ENCODE measurements at places on chromosomes 5 and 9.
A peak's percentile ranks its signal among the peaks of the same experiment; 100 is the strongest.

GRCh38 chr9:31135567-31135966 is 1248.9 kb upstream of the ACO1 start:
- no peak for DNase-seq

DNA sequence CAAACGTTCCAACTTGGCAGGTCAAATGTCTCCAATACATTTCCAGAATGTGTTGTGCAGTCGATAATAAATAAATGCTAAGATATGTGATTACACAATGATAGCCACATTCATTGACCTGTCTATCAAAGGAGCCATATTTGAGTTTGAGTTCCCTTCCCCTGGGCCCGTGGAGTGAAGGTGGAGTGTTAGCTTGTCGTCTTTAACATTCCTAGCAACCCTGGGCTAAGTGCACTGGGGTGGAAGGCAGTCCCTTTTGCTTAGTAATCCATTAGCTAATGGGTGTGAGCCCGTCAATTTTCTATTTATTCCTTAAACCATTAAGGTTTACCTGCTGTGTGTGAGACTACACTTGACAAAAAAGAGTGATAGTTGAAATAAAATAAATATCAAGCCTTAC is 415.2 kb downstream of the EBF1 start:
- no peak for DNase-seq

- DNase-seq = no peak
Observed at GRCh38 chr9:89465726-89466308, 32.1 kb downstream of the SEMA4D start.

GRCh38 chr9:70340572-70340971 is 73.9 kb downstream of the KLF9 start:
- DNase-seq = no peak

- no peak for DNase-seq
Observed at GRCh38 chr5:173743641-173744343, 127.3 kb upstream of the BOD1 start.

- no peak for DNase-seq
Observed at GRCh38 chr9:88993327-88993726, 2.1 kb downstream of the S1PR3 start.

- no peak for DNase-seq
Observed at GRCh38 chr5:106171132-106171531, 1499.6 kb downstream of the EFNA5 start.

DNA sequence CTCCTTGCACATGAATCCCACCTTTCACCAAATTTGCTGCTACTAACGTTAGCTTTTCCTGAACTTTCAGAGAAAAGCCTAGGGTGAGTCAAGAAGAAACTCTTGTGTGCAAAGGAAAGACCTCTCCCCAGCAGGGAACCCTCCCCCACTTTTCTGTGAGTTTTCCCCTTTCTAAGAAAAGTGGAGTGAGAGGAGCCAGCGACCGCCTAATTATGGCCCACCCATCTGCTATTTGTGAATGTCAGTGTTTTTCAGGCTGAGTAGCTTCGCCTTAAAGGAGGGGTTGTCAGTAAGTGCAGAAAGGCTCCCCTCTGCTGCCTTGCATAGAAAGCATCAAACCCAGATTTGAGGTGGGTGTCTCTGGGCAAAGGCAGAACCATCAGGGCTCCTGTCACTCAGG is 46.8 kb upstream of the SPOCK1 start:
- DNase-seq = no peak

- DNase-seq = no peak
Observed at GRCh38 chr5:93154535-93154934, 426.5 kb downstream of the NR2F1-AS1 start.

- no peak for DNase-seq
Observed at GRCh38 chr5:180352116-180353047, 754 bp downstream of the GFPT2 start.

GRCh38 chr5:77852514-77853352 is 76.6 kb upstream of the TBCA start:
- DNase-seq = peak; percentile 18

GRCh38 chr5:3656803-3657202 is 61.2 kb downstream of the IRX1 start:
- DNase-seq = no peak

GRCh38 chr9:97629156-97629555 is 4.0 kb downstream of the TSTD2 start:
- no peak for DNase-seq

DNA sequence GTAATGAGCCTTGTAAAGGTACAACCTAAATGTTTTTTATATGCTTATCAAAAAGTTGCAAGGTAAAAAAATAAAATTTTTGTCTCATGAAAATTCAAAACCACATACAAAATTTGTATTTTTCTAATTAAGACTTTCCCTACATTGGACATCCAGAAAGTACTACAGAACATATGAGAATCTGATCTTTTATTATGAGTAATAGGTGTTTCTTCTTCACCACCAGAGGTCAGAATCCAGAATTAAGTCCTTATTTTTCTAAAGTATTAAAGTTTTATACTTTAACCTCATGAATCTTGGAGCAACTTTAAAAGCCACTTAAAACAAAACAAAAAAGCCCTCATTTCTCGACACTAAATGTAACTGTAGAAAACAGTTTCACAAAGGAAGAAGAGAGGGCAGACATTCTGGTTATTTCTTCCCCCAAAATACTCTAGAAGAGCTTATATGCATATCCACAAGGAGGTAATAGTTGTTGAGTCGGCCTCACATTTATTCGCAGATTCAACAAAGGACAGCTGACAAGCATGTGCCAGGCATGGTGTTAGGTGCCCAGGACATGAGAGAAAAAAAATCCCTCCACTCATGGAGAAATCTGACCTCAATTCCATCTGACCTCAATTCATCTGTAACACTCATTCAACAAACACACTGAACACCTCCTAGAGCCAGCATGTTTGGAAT is 69.3 kb downstream of the MLLT3 start:
- DNase-seq = no peak

DNA sequence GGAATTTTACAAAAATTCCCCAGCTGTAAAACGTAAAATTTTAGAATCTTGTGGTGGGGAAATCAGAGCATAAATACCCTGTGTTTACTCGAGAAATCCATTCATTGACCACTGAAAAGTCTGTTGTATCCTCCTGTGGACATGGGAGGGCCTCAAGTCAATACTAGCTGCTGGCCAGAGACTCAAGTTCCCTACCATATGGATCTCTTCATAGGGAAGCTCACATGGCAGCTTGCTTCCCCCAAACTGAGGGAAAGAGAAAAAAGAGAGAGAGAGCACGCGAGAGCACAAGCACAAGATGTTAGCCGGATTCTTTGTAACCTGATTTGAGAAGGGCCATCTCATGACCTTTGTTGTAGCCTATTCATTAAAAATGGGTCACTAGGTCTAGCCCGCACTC is 591.9 kb downstream of the LRRC70 start:
- DNase-seq = no peak

- no peak for DNase-seq
Observed at GRCh38 chr9:126698756-126699155, 85.0 kb downstream of the LMX1B start.

- DNase-seq = no peak
Observed at GRCh38 chr5:180636403-180637075, 12.9 kb downstream of the FLT4 start.

DNA sequence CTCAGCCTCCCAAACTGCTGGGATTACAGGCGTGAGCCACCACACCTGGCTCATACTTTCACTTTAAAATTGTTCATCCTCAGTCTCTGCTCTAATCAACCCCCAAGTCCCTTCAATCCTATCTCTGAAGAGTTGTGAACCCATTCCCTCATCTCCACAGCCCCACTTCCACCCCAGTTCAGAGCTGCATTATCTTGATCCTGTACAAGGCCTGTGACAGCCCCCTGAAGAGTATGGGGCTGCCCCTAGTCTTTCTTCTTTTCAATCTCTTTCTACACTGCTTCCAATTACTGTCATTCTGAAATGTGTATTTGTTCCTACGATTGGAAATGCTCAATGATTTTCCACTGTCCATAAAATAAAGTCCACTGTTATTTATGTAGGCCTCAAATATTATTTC is 588.3 kb downstream of the RAB3C start:
- DNase-seq = no peak

- DNase-seq = no peak
Observed at GRCh38 chr9:2789355-2789754, 54.5 kb downstream of the PUM3 start.

DNA sequence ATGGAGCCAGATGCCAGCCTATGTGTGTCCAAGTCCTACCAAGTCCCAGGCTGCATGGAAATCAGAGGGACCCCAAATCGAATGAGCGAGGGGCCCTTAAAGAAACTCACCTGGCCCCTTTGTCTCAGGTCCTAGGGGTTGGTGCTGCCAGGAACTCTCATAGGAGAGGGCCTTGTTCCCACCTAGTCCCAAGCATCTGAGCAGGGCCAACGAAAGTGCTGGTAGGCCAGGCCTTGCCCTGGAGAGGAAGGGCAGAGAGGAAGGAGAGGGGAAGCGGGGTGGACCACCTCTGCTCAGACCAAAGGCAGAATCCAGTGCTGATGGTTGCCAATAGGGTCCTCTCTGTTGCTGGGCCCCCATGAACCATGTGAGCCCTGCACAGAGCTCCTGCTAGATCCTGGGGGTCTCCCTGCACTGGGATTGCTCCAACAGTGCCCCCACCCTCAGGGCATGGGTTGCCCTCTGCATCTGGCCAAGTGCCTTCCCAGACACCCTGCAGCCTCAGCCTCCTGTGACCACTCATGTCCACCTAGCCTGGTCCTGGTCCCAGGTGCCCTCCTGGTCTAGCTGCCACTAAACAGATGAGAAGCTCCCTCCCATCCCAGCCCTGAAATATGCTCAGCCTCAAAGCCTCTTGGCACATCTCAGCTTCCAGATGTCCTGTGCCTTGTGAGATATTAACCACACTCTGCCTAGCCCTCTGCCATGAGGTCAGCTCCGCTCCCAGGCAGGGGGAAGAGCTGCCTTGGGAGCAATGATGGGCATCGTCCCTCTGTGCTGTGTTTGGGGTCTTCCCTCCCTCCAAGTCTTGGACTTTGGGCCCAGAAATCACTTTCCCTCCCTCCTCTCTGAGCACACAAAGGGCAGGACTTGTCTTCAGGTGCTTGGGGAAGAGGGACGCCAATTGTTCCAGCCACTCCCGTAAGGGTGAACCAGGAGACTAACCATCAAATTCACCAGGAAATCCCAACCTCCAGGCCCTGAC is 109.6 kb downstream of the ADAMTS2 start:
- no peak for DNase-seq
